ENCODE measurements at places on chromosomes 2 and 18.

- DNase-seq, result no peak
Observed at GRCh38 chr2:157620956-157621355, 7.7 kb downstream of the ACVR1C start.

- DNase-seq, result no peak
Observed at GRCh38 chr18:37668971-37669747, 103.6 kb upstream of the CELF4 start.

- no peak for DNase-seq
Observed at GRCh38 chr2:213253162-213253561, 31.1 kb upstream of the SPAG16 start.

DNA sequence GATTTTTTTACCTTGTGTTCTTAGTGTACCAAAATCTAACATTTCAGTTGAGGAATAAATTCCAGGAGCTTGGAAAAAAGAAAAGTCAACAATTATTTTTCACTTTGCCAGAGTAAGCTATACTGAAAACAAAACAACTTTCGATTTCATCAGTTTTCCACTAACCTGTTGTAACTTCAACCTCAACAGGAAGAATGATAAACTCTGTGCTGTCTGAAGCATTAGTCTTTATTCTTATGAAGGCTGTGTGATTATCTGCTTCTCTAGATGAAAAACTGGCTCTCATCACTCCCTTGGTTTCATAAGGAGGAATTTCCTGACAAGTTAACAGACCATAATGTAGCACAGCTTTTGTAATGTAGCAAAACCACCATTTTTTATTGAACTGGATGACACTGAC, 121.2 kb downstream of the ZAP70 start:
- DNase-seq, result no peak

Data from 8988T (cell line).